ENCODE measurements at places on chromosomes 5 and 9. TPM values are rescaled to one million over a fixed set of nuclear protein-coding genes. Genes with fewer than 3 reads are reported as not detected.

GRCh38 chr9:4550777-4551484 lies 60.7 kb downstream of the SLC1A1 start:
- DNase-seq = no peak

- peak; percentile 76 for DNase-seq
These were observed 60.1 kb downstream of the FAM174A start for GRCh38 chr5:100595152-100595811.

GRCh38 chr9:34591248-34591916 lies 1.9 kb upstream of the CNTFR start:
- DNase-seq = peak; percentile 97

DNA sequence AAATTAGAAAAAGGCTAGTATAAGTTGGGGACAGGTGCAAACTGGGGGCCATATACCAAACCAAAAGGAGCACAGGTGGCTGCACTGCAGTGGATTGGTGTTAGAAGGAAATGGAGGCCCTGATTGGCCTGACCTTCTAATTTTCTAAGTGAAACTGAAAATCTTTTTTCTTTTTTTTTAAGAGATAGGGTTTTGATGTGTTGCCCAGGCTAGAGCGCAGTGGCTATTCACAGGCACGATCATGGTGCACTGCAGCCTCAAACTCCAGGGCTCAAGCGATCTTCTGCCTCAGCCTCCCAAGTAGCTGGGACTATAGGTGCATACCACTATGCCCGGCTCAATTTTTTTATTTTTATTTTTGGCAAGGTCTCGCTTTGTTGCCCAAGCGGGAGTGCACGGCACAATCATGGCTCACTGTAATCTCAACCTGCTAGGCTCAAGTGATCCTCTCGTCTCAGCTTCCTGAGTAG lies 9.8 kb upstream of the CCDC69 start:
- DNase-seq = no peak

DNA sequence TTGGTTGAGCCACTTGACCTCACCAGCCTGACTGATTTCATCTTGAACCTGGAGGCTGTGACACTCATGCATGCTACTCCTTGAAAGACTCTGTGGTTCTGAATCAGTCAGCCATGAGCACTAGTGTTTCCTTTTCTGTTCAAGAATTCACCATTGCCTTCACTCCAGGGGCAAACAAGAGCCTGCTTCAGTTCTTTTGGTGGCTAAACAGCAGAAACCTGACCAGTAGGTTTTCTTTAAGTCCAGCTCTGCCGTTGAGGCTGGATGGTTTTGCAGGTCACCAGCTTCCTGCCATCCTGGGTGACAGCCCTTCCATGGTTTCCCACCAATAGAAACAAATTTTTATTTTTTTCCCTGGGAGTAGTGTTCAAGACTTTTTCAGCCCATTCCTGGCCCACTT lies 10.0 kb downstream of the NTRK2 start:
- DNase-seq = no peak

Gene STC2
- total RNA-seq = 16.6 TPM

Gene PCDHB8
- total RNA-seq = 2.3 TPM

Gene ZBTB6
- total RNA-seq = 9.0 TPM

All from posterior vena cava (tissue), 2 donors.